ENCODE measurements at places on chromosomes 2 and 18.

- DNase-seq = no peak
Measured at GRCh38 chr18:37962316-37962966, 396.8 kb upstream of the CELF4 start.

DNA sequence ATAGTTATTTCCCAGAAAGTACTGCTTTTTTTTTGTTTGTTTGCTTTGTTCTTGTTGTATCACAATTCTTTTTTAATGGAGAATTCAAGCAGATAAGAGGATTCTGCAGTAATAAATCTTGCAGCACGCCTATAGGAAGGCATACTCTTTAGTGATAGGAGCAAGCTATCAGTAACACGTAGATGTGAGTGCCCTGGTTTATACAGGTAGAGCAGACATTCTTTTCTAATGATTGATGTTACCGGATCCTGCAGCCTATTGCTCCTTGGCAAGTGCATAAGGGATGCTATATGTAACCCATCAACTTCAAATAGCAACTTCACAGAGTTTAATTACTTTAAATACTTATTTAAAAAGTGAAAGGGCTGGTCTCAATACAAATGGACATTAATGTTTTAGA, 834.2 kb upstream of the GCFC2 start:
- no peak for DNase-seq

GRCh38 chr2:67790622-67791021, 272.2 kb downstream of the C1D start:
- DNase-seq = no peak

- peak; percentile 4 for DNase-seq
Measured at GRCh38 chr2:215171151-215171550, 32.7 kb upstream of the ABCA12 start.

DNA sequence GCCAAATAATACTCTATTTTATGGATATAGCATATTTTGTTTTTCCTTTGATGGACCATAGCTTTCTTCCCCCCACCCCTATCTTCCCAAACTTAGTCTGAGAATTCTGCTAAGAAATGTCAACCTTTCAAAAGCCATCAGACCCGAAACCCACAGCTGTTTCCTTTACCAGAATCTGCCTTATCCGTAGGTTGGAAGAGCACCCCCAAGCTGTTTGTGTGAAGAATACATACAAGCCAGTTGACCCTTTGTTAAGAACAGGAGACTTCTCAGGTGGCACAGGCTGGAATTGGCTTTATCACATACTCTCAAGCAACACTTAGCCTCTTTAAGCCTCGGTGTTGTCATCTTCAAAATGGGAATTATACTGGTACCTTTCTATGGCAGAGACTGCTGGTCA, 135.1 kb downstream of the ACTR3 start:
- no peak for DNase-seq

DNA sequence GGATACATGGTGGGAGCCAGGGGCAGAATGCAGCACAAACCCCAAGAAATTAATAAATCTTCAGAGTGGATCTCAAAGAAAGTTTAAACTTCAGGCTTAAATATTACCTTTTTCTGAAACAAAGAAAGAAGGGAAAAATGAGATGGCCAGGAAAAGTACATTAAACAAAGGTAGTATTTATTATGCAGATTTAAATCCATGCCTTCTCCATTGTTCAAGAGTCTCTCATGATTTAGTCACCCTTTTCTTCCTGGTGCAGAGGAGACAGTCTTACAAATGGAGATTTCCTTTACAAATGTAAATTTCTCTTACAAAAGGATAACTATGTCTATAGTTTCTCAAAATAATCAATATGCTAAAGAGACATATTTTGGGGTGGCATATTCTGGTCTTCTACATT, 33.4 kb upstream of the PPM1B start:
- no peak for DNase-seq
